ENCODE measurements at places on chromosomes 5 and 9.

DNA sequence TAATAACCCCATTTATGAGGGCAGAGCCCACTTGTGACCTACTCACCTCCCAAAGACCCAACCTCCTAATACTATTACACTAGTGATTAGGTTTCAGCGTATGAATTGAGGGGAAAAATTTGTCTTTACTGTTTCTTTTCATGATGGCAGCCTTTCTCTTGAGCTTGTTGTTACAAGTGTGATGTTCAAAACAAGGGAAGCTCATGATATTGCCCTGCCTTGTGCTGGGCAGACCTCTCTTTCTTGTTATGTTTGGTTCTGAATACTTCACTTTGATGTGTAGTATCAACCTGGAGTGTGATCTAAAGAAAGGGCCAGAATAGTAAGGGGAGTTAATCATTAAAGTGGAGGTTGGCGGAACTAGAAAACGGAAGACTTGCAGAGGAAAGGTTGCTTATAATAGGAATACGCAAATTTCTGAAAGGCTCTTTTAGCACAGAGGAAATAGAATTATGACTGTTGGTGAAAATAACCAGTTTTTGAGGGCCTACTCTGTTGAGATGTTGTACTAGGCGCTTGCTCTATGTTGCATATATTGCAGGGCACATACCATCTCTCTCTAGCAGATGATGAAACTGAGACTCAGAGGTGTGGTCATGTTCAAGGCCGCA, 68.2 kb downstream of the MELK start:
- no peak overlapping the region for H3K4me3 ChIP-seq
- DNase-seq, result no peak
- H3K36me3 ChIP-seq, result no peaks in the 10 kb centered on the region

GRCh38 chr9:105842023-105842644, 147.8 kb downstream of the TMEM38B start:
- H3K4me1 ChIP-seq, result no peaks in the 10 kb centered on the region
- no peaks in the 10 kb centered on the region for H3K36me3 ChIP-seq
- DNase-seq, result no peak
- H3K4me3 ChIP-seq, result no peak overlapping the region
- no peaks in the 10 kb centered on the region for H3K27me3 ChIP-seq

GRCh38 chr9:29432191-29432590, 1858.9 kb upstream of the C9orf72 start:
- H3K36me3 ChIP-seq, result no peaks in the 10 kb centered on the region
- no peaks in the 10 kb centered on the region for H3K27me3 ChIP-seq
- DNase-seq, result no peak
- no peak overlapping the region for H3K27ac ChIP-seq
- no peaks in the 10 kb centered on the region for H3K4me1 ChIP-seq
- no peak overlapping the region for H3K4me3 ChIP-seq

DNA sequence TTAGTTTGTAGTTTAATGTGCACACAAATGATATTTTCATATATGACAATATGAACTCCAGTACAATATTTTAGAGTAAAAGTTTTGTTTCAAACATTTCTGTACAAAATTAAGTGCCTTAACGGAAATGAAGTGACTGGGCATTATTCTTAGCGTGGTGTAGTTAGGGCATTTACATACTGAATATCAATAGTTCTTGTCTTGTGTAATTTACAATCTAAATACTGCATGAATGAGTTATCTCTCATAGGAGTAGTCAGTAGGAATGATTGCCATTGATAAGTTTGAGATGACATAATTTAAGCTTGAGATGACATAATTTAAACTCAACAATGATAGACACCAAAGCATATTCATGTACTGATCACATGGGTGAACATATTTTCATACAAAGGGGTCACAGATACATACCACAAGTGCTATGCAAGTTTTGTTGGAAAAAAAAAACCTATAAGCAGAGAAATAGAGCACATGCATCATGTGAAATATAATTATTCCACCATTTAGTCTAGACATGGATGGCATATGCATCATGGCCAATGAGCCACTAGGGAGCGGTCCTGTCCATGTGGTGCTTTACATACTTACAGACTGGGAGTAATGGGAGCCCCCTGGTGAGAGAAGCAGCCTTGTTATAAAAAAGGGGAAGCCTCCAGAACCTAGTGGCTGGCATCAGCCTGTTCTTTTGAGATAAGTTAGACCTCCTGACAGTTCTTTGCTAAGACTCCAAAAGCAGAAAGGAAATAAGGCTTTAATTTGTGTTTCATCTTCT, 1523.9 kb downstream of the MAT2B start:
- no peak overlapping the region for H3K4me3 ChIP-seq
- H3K27me3 ChIP-seq, result no peaks in the 10 kb centered on the region
- H3K4me1 ChIP-seq, result no peaks in the 10 kb centered on the region
- no peak overlapping the region for H3K27ac ChIP-seq
- no peak for DNase-seq
- no peaks in the 10 kb centered on the region for H3K36me3 ChIP-seq

DNA sequence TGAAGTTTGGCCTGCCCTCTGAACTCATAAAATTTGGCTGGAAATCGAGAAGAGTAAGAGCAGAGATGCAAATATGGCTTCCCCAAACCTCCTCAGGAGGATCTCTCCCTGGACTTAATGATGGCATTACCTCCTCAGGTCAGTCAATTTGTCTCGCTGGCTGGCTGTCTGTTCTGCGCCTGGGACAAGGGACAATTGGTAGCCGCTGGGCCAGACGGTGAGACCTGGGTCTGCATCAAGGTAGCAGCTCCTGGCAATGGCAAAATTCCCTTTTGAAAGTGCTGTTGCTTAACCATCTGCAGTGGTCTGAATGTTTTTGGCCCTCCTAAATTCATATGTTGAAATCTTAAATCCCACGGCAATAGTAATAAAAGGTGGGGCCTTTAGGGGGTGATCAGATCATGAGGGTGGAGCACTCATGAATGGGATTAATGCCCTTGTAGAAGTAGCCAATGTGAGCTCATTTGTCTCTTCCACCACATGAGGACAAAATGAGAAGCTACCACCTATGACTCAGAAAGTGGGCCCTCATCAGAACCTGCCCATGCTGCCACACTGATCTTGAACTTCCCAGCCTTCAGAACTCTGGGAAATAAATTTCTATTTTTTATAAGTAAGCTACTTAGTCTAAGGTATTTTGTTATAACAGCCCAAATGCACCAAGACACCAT, 439.3 kb upstream of the KLF4 start:
- H3K36me3 ChIP-seq, result no peaks in the 10 kb centered on the region
- no peak overlapping the region for H3K27ac ChIP-seq
- H3K27me3 ChIP-seq, result no peaks in the 10 kb centered on the region
- H3K4me1 ChIP-seq, result no peaks in the 10 kb centered on the region
- no peak overlapping the region for H3K4me3 ChIP-seq
- no peak for DNase-seq

DNA sequence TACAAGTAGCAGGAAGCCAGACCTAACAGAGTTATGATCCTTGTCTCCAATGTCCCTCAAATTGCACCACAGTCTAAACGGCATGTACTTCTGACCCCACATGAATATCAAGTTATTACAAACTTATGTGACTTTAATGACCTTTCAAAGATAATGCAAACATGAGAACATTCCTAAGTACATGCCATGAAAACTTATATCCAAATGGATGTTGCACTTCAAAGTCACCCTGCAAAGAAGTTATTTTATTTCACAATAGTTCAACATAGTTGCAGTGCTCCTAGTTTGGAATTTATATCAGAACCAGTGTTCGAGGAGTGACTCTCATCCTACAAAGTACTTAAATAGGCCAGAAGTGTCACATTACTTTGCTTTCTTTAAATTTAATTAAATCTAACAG, 41.2 kb upstream of the ITGA1 start:
- H3K36me3 ChIP-seq, result no peaks in the 10 kb centered on the region
- no peaks in the 10 kb centered on the region for H3K4me1 ChIP-seq
- H3K4me3 ChIP-seq, result no peak overlapping the region

- no peaks in the 10 kb centered on the region for H3K36me3 ChIP-seq
- no peak for DNase-seq
- peaks cover 25% of the 10 kb centered on the region for H3K4me1 ChIP-seq
- H3K27me3 ChIP-seq, result no peaks in the 10 kb centered on the region
- no peak overlapping the region for H3K4me3 ChIP-seq
Observed at GRCh38 chr9:77980622-77981021, 51.0 kb downstream of the GNAQ start.

- no peak for DNase-seq
- no peaks in the 10 kb centered on the region for H3K4me1 ChIP-seq
- no peaks in the 10 kb centered on the region for H3K36me3 ChIP-seq
- no peaks in the 10 kb centered on the region for H3K27me3 ChIP-seq
- H3K27ac ChIP-seq, result no peak overlapping the region
- H3K4me3 ChIP-seq, result no peak overlapping the region
Observed at GRCh38 chr5:59246882-59247281, 646.6 kb downstream of the PDE4D start.

DNA sequence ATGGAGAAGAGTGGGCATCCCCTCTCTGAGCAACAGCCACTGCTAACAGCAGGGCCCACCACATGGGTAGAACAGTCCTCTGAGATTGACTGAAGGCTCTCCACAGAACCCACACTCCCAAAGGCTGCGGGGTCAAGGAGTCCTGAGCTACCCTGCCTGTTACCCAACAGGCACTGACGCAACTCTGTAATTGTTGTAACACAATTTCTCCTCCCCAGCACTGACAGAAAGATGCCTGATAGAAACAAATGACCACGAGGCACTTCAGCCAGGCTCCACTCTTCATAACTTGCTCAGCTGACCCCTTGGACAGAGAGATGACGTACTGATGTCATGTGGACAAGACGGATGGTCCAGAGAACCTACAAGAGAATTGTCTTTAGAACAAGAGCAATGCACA, 220.7 kb downstream of the SPOCK1 start:
- no peaks in the 10 kb centered on the region for H3K4me1 ChIP-seq
- H3K27ac ChIP-seq, result no peak overlapping the region
- no peak for DNase-seq
- no peaks in the 10 kb centered on the region for H3K36me3 ChIP-seq
- no peaks in the 10 kb centered on the region for H3K27me3 ChIP-seq

GRCh38 chr5:77272206-77272605, 61.7 kb downstream of the PDE8B start:
- H3K27me3 ChIP-seq, result peaks cover 4% of the 10 kb centered on the region
- H3K27ac ChIP-seq, result no peak overlapping the region
- no peaks in the 10 kb centered on the region for H3K36me3 ChIP-seq
- no peaks in the 10 kb centered on the region for H3K4me1 ChIP-seq
- H3K4me3 ChIP-seq, result no peak overlapping the region

GRCh38 chr5:31990081-31990650, 184.0 kb downstream of the GOLPH3 start:
- H3K36me3 ChIP-seq, result no peaks in the 10 kb centered on the region
- DNase-seq, result no peak
- H3K27ac ChIP-seq, result no peak overlapping the region
- H3K4me3 ChIP-seq, result no peak overlapping the region
- no peaks in the 10 kb centered on the region for H3K4me1 ChIP-seq
